Astrocyte of the hippocampus (primary cell): ENCODE measurements at places on chromosomes 2 and 18.
A peak's percentile ranks its signal among the peaks of the same experiment; 100 is the strongest.

DNA sequence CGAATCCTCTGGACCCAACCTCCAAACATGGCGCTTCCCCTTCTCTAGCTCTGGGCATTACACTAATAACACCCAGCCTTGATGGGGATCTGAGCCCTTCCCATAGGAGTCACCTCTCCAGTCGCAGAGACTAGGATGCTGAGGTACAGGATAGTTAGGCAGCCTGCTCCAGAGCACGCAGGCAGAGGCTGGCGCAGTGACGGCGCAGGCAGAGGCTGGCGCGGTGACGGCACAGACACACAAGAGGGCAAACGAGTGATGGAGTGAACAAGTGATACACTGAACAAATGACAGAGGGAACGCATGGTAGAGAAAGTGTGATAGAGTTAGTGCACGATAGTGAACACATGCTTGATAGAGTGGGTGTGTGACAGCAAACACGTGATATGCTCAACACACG lies 518.5 kb downstream of the EIPR1 start:
- no peak for DNase-seq

GRCh38 chr2:239811806-239812560 lies 213.2 kb downstream of the NDUFA10 start:
- DNase-seq, result no peak

DNA sequence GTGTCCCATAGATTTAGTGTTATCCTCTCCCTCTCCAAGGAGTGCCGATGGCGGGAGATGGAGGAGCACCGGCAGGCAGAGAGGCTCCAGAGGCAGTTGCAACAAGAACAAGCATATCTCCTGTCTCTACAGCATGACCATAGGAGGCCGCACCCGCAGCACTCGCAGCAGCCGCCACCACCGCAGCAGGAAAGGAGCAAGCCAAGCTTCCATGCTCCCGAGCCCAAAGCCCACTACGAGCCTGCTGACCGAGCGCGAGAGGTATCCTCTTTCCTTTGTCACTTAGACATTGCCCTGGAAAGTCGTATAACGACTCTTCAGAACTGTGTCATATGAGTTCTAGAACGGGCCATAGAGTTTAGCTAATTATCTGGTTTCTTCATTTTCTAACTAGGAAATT lies 132.2 kb upstream of the IL1R2 start:
- DNase-seq, result no peak

GRCh38 chr18:46322411-46322891 lies 218.3 kb downstream of the HAUS1 start:
- DNase-seq, result no peak

DNA sequence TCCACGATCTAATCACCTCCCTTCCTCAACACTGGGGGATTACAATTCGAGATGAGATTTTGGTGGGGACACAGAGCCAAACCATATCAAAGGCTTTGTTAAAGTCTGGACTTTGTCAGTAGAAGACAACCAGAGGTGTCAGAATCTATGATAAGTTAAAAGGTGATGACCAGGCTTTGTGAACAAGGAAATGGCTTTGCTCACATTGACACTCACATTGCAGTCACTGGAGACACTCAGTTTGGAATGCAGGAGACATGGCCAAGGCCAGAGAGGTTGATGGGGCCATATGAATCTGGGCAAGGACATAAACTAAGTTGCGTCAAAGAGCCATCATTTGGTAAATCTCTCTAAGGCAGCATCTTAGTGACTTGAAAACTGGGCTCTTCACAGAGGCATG lies 678.2 kb upstream of the FSHR start:
- DNase-seq, result no peak

GRCh38 chr2:232672588-232672987 lies 24.5 kb upstream of the GIGYF2 start:
- no peak for DNase-seq

- DNase-seq, result no peak
These were observed 18.4 kb upstream of the MALL start for GRCh38 chr2:110134025-110134424.

DNA sequence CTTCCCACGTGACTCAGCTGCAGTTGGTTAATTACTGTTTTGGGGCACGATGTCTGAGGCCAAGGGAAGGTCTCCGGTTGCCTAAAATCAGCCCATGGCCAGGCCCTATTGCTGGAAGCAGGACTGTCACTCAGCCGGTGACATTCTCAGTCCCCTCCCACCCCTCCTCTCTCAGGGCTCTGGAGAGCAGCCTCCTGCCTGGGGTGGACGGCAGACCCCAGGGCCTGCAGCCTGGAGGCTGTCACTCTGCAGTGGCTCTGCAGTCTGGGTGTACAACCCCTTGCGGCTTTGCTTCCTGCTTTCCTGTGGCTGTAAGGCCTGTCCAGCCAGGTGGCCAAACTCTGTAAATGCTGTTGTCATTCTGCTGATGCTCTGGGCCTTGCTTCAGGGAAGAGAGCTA lies 32.8 kb downstream of the ZBTB7C start:
- no peak for DNase-seq

GRCh38 chr2:95574506-95574905 lies 17.3 kb upstream of the TRIM43 start:
- no peak for DNase-seq

- DNase-seq, result no peak
These were observed 111.6 kb downstream of the ZNF521 start for GRCh38 chr18:25240420-25240770.

- DNase-seq, result no peak
These were observed 3.8 kb upstream of the TBR1 start for GRCh38 chr2:161412346-161412745.

DNA sequence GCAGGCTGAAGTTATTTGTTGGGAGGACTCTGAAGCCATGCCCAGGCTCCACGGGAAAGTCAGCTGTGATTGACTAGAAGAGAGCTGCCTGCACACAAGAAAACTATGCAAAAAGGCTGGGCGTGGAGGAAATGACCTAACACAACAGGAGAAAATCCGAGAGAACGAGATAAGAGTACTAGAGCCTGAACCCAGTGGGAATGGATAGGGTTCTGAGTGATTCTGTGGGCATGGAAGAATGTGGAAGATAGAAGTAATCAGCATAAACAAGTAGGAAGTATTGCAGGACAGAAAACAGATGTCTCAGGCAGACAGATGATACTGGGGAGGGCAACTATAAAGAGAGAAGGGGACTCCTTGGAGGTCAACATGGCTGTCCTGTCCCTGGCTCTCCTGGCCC lies 12.1 kb upstream of the COPS8 start:
- peak; percentile 60 for DNase-seq

- no peak for DNase-seq
These were observed 220.7 kb downstream of the PTH2R start for GRCh38 chr2:208627110-208627884.

- no peak for DNase-seq
These were observed 167.5 kb upstream of the PID1 start for GRCh38 chr2:229438430-229439159.

- DNase-seq, result peak; percentile 58
These were observed 164.1 kb upstream of the GATA6 start for GRCh38 chr18:22005191-22005841.

DNA sequence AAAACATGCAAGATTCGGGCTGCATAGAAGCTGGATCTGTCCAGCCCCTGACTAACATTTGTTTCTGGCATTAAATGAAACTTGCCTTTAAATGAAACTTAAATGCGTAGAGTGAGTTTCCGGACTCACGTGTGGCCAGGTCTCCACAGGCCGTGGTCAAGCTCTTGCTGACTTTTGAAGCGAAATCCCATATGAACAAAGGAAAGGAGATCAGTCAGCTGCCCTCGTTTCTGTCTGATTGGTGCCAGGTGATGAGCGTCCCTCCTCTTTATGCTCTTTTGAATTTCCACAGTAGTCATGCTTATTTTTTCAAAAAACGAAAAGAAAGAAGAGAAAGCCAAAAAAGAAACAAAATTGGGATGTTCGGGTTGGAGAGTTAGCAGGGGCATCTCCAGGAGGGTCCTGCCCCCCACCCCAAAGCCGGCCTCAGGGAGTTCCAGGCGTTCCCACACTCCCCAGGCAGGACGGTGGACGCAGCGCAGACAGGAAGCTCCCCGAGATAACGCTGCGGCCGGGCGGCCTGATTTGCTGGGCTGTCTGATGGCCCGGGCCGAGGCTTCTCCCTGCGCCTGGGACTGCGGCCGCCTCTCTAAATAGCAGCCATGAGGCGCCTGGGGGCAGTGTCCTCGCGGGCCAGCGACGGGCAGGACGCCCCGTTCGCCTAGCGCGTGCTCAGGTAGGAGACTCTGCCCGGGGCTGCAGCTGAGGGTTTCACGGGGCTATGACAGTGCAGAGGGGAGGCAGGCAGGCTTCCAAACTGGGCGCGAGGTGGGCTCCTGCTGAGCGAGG lies at the start of gene COLEC11:
Gene COLEC11 (plus strand): TSS at position 620 of the 789 bp plus-strand sequence. CDS start 9,229 bp downstream, outside the sequence.
- peak; percentile 41 for DNase-seq

- DNase-seq, result no peak
These were observed 433.3 kb upstream of the SPHKAP start for GRCh38 chr2:228614741-228615140.

DNA sequence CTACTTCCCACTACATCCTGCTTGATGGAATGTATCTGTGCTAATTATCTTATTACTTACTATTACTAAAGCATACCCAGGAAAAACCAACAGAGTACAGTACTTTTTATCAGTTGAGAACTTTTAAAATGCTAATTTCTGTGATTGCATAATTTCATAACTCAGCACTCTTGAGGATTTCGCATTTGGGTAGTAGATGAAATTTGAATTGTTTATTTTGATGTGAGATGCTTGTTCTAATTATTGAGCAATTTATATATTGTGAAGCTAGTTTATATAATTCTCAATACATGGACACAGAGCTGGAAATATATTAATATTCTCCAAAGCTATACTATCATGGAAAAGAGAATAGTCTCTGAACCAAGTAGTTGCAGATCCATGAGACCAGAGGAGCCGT lies 104.5 kb upstream of the SP5 start:
- DNase-seq, result no peak

- no peak for DNase-seq
These were observed 37.7 kb downstream of the ID2 start for GRCh38 chr2:8719528-8719927.

DNA sequence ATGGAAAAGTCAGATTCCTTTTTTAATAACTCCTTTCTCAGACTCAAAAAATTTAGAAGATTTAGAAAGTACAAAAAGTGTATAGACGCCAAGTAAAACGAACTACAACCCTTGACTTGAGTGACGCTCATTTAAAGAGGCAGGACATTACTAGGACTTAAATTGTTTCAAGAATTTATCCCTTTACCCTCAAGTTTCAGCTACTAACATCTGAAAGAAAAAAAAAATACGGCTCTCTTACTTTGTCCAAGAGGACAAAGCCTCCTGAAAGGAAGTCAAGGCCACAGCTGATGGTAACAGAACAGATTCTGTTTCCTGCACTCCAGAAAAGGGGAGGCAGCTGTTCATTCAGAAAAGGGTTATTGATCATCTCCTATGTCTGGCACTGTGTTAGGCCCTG lies 57.6 kb upstream of the PKDCC start:
- DNase-seq, result no peak

DNA sequence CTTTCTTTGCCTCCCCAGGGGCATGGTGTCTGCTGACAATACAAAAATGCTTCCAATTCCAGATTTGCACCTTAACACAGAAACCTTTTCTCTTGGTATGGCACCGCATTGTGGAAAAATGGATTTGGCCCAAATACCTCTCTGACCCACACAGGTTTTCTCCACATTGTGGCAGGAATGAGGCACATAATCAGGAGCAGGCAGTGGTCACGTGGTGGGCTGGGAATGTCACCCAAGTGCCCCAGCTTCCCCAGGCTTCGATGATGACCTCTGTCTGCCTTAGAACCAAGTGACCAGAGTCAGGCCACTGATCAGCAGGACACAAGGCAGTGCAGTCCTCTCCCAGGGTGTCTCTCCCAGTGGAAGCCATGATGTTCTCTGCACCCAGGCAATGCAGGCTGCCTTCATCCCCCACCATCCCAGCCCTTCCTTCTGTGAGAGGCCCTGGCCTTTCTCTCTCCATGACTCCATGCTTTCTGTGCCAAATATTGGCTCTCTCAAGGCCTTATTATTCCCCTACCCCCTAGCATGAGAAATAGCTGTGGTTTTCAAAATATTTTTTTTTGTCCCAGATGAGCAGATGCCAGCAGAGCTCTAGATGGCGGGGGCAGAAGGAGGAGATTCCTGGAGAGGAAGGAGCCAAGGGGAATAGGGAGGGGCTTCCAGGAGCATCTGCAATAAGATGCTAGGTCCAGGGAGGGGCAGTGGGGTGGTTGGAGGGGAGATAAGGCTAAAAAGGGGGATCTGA lies 198.9 kb downstream of the ACKR3 start:
- peak; percentile 93 for DNase-seq

DNA sequence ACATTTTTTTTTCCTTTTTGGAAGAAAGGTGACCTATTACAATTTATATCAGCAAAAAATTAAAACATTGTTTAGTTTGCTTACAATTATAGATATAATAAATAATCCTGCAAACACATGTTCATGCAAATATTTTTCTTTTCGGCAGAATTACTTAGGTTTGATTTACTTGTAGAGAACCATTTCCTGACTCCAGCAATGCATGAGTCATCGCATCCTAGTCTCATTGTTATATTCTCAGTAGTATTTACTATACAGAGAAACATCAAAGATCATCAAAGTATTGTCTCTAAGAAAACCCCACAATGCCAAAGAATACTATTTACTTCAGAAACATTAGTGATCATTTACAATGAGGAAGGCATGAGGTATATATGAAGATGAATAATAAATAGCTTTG lies 40.4 kb upstream of the MTIF2 start:
- DNase-seq, result peak; percentile 61

GRCh38 chr2:219289195-219289536 lies 10.0 kb downstream of the DNAJB2 start:
- no peak for DNase-seq

GRCh38 chr2:129862668-129863067 lies 116.8 kb upstream of the RAB6C start:
- no peak for DNase-seq

DNA sequence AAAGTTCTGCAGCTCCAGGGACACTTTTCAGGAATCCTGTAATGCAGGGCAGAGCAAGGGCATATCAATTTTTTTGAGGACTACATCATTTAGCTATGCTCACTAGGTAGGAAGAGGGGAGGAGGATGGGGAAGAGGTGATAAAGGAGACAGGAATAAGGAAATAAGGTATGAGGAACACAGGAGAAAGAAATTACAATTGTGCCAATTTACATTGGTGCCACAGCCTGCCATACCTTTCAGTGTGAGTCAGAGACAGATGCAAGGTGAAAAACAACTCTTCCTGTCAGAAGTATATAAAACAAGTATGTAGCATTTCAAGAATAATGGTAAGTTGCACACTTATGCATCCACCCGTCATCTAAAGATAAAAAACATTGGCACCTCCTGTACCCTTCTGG lies 5.4 kb upstream of the MRPS9 start:
- DNase-seq, result no peak
